ENCODE measurements at places on chromosomes 3 and 15.
A peak's percentile ranks its signal among the peaks of the same experiment; 100 is the strongest.

DNA sequence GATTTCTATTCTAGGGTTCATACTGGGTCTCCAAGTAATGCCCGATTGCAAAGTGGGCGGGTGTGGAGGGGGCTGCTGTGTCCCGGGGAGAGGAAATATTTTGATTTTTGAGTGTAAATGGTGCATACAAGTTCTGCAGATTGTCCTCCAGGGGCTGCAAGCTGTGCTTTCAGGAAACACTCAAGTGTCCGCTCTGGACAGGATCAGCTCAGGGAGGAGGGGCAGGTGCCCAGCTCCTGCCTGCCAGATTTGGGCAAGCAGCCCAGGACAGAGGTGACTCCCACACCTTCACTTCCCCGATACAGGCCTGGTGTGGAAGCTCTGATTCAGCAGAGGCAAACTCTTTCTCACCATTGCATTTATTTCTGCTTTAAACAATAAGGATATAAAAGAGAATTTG lies 142.7 kb downstream of the ALDH1A2 start:
- peak; percentile 48 for DNase-seq

- DNase-seq: no peak
Measured at GRCh38 chr3:187267306-187267705, 24.2 kb downstream of the MASP1 start.

DNA sequence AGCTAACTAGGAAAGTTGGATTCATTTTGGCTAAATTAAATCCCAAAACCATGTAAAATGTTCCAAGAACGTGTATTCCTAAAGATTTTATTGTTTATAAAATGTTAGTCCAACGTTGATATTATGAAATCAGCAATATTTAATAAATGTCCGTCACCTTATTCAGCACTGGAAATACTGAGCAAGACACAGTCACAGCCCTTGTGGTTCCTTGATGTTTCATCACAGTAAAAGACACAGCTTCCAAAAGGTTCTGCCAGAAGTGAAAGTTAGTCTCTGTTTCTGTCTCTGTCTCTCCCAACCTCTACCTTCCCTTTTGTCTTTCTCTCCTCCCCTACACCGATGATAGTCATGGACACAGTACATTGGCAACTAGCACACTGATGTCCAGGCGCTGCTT lies 82.2 kb upstream of the BOC start:
- no peak for DNase-seq

- no peak for DNase-seq
Measured at GRCh38 chr3:31562525-31562924, 29.8 kb downstream of the STT3B start.

DNA sequence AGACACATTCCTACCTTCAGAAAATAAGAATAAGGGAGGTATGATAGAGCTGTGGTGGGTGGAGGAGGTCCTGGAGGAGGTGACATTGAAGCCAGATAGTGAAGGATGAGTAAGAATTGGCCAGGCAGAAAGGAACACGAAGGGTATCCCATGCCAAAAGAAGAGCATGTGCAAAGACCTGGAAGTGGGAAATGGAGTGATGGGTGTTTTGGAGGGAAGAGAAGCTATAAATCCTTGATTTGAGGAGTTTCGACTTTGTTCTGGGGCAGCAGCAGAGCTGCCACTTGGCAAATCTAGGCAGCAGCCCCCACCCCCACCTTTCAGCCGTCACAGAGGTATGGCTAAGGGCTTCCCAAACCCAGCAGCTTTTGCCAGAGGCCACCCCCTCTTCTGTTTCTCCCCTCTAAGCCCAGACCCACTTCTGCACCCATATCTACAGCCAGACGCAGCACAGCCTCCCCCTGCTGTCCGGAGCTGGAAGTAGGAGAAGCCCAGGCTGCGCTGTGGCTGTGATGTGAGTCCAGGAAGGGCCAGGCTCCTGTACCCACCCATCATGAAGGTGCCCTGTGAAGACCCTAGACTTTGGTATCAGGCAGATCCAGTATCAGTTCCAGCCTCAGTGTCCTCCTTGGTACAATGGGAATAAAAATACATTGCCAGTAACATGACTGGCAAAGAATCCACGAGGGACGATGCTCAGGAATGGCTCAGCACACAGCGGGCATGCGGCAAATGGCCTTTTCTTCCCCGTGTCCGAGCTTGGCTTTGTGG lies 188.7 kb upstream of the LINGO1 start:
- DNase-seq: no peak

GRCh38 chr3:99863588-99863987 lies 45.9 kb downstream of the CMSS1 start:
- DNase-seq: no peak

DNA sequence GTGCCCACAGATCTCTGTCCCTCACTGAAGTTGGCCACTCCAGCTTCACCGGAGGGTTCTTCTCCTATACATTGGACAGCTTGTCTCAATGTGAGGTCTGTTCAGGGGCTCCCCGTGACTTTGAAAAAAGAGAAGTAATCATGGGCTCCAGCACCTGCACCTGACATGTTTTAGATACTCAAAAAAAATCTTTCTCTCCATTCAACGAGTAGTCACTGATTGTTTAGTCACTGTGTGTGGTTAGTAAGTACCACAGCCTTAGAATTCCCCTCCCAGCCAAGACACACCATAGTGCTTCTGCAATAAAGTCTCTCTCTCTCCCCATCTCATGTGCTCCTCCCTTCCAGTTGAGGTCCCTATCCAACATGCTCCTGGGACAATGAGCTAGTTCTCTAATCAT lies 18.6 kb downstream of the CCR9 start:
- DNase-seq: no peak

GRCh38 chr15:47742334-47742733 lies 25.0 kb downstream of the SEMA6D start:
- DNase-seq: no peak

- DNase-seq: no peak
Measured at GRCh38 chr3:152760024-152760563, 74.8 kb upstream of the P2RY1 start.

All from breast epithelium (tissue), 4 donors.